ENCODE measurements at places on chromosomes 3 and 15.

DNA sequence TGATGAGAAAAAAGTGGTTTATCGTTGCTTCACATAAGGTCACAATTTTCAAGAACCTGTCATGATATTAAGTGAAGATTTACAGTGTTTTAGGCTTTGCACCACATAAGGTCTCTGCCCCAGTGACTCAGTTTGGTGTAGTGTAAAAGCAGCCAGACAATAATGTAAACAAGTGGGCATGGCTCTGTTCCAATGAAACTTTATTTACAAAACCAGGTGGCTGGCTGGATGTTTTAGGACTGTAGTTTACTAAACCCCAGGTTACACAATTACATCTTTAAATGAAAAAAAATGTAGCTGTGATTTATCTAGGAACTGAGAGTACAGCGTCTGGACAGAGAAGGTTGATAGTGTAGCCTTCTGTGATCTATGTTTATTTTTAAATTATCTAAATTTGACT is 9.7 kb upstream of the FBXL22 start:
- no peak for DNase-seq

GRCh38 chr3:188575501-188575900 is 421.5 kb downstream of the LPP start:
- DNase-seq = no peak

DNA sequence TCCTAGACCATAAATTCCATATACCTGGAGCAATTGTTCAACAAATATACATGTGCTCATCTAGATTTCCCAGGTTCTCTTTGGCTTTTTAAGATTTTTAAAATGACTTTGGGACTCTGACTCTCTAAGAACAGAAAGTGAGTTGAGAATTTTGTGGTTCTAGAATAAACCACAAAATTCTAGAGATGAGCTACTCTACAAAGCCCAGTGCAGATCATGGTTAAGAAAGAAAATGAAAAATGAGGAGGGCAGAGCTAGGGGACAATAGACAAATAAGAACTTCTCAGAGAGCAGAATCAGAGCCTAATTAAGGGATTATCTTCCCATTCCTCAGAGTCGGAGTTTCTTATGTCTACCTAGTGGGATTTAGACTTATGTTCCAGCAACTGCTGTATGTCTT is 694.7 kb downstream of the ZNF385D start:
- peak; percentile 1 for DNase-seq

GRCh38 chr3:129378949-129379348 is 49.5 kb downstream of the EFCAB12 start:
- no peak for DNase-seq

DNA sequence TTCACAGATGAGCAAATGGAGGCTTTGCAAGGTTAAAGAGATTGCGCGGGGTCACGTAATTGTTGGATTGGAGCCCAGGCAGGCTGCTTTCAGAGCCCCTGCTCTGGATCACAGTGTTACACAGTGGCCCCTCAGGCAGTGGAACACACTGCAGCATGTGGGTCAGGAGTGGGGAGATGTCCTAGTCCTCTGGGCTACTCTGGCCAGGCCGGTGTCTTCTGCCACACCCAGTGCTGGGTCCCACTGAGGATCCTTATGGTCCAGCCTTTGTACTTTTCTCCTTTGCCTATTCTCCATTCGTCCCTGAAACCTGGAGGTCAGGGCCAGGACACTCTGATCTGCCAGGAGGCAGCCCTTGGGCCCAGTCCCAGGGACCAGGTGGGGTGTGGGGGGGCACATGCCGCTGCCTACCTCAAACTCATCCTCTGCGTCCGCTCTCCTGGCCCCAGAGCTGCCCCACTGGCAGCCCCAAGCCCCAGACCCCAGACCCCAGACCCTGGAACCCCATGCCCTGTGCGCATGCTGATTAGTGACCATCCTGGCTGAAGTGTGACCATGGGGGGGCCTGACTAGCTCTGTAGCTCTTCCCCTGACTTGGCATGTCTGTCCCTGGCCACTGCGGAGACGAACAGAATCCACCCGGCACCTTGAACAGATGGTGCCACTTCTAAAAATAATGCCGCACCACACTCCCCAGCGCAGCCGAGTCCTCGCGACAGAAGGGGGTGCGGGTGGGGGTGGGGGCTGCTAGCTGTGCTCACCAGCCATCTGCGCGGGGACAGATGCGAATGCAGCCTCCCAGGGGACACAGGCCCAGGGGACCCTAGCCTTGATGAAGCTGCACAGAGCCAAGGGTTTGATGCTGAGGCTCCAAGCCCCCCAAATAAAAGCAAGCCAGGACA is 41.6 kb downstream of the ATP2B2 start:
- no peak for DNase-seq

DNA sequence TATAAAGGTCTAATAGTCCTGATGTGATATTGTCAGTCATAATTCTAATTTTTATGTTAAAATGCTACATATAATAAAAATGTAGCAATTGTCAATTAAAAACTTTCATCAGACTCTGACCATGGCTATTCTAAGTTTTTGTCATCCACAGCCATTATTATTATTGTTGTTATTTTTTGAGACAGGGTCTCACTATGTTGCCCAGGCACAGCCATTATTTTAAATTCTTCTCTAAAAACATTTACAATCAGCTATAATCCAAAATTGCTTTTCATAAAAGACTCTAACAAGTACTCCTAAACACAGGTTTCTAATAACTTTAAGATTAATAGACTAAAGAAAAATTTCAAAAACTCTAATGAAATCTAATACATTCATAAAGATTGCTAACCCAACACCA is 41.0 kb upstream of the SETD2 start:
- DNase-seq = no peak

GRCh38 chr15:95653361-95653805 is 677.1 kb upstream of the NR2F2 start:
- no peak for DNase-seq

GRCh38 chr15:100454148-100454547 is 74.6 kb downstream of the CERS3 start:
- DNase-seq = no peak

DNA sequence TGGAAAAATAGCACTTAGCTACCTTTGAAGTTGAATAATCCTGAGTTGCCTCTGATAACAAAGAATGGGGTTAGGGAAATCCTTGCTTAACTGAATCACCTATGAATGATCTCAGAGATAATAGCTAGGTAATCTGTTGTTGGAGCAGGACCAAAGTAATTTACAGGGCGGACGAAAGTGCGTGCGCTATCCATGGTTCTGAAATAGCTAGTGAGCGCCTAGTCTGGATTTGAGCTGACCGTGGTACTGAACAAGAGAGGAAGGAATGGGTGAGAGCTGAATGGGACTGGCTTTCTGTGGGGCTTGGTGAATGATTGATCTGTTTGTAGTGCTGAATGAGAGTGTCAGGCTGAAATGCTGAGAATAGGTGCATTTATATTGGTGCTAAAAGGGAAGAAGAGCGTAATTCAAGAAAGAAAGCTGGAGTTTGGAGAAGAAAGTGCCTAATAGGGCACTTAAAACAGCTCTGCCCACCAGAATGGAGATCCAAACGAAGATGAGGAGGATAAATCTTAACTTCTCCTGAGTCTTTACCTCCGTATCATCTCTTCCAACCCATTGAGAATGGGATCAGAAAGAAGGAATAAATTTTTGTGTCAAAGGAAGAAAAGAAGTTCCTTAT is 10.1 kb downstream of the SCN10A start:
- DNase-seq = peak; percentile 55

DNA sequence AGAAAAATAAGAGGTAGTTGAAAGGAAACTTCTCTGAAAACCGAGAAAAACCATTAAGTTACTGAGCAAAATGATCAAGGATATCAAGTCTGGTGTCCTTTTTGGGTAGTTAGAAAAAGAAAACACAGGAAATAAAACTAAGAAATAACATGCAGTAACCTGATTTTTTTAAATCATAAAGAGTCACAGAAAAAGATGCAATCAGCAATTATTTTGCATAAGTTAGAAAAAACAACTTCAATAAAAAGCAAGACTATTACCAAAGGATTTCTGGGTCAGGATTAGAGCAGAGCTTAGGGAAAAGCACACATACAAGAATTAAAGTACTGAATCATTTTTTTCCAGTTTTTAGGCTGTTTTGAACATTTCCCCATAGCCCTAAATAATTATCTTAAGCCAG is 28.5 kb upstream of the ANO10 start:
- no peak for DNase-seq

- no peak for DNase-seq
These were observed 42.9 kb upstream of the IREB2 start for GRCh38 chr15:78394981-78395616.

Measured in activated CD4-positive, alpha-beta T cell treated with anti-CD3 and anti-CD28 coated beads, Interleukin-2, Interleukin-6, amounts not matched to agents 100 ng/mL and 50 ng/mL, durations not matched to agents 16 hours and 8 hours (primary cell).